ENCODE measurements at places on chromosomes 2 and 18.

DNA sequence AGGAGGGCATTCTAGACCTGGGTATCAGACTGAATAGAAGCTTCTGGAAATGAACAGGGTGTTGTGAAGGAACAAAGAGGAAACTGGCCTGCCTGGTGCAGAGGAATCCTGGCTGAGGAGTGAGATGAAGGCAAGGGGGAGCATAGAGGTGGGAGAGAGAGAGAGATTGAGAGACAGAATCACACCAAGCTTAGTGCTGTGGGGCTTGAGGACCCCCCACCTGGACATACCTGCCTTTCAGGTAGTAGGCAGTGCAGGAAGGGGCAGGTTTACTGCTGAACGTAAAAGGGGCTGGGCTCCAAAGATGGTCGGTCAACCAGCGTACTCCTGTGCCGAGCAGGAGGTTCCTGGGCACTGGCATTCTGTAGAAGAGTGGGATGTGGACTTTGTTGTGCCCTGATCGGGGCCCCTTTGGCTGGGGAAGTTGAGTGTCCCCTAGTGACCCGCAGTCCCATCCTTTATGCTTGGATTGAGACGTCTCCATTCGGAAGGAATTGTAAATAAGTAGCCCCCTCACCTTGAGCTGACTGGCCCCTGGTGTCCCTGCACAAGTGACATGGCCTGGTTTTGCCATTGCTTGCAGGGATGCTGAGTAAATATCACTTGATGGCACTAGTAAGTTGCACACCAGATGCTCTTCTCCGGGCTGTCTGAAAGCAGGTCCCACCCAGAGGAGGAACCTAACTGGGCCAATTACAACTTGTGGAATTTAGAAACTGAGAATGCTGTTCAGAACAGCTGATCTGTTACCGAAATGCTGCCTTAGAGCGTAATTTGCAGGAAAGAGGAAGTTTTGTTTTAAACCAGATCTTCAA is 1.4 kb downstream of the UBE2F start:
- DNase-seq, result peak; percentile 22

- no peak for DNase-seq
Observed at GRCh38 chr2:121359170-121359569, 74.2 kb upstream of the TFCP2L1 start.

DNA sequence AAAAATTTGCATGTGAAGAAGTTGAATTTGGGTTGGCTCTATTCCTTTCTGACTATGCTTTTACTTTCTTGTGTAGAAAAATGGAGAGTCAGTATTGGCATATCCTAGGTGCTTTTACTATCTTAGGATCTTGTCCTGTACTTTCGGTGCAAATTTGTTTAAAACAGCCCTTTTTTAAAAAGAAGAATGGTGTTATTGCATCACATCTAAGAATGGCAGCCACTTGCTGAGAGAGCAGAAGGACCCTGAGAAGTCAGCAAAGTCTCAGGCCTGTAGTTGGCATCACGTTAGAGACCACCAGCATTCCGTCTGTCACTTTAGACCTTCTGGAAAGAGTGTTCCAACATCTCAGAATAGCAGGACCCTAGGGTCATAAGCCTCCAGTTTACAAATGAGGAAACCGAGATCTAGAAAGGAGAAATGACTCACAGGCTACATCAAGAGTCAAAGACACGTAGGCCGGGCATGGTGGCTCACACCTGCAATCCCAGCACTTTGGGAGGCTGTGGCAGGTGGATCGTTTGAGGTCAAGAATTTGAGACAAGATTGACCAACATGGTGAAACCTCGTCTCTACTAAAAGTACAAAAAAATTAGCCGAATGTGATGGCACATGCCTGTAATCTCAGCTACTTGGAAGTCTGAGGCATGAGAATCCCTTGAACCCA is 42.5 kb downstream of the SPATS2L start:
- DNase-seq, result no peak

- no peak for DNase-seq
Observed at GRCh38 chr2:241123816-241124536, 21.9 kb upstream of the MTERF4 start.

- no peak for DNase-seq
Observed at GRCh38 chr2:4507661-4508060, 804.3 kb downstream of the DCDC2C start.

GRCh38 chr2:3751806-3752205 is 48.4 kb downstream of the DCDC2C start:
- DNase-seq, result no peak

DNA sequence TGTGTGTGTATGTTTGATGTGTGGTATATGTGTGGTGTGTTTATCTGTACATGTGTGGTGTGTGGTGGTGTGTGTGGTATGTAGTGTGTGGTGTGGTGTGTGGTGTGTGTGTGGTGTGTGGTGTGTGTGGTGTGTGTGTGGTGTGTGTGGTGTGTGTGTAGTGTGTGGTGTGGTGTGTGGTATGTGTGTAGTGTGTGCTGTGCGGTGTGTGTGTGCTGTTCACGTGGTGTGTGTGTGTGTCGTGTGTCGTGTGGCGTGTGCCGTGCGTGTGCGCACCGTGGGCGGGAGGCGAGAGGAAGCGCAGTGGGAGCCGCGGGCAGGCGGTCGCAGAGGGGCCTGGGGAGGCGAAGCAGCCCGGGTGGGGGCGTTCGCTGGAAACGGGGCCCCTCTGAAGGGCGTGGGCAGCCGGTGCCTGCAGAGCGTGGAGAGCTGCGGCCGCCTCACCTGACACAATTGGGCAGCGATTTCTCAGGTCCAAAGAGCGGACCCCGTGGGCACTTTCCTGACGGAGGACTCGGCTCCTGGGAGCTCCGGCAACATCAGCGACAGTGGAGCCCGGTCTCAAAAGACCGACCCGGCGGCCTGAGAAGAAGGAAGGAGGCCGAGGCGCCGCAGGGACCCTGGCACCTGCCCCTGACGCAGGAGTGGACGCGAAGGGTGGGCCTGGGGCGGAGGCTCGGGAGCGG is 741.1 kb upstream of the SALL3 start:
- DNase-seq, result no peak

GRCh38 chr2:239561446-239562001 is 160.7 kb upstream of the HDAC4 start:
- no peak for DNase-seq

DNA sequence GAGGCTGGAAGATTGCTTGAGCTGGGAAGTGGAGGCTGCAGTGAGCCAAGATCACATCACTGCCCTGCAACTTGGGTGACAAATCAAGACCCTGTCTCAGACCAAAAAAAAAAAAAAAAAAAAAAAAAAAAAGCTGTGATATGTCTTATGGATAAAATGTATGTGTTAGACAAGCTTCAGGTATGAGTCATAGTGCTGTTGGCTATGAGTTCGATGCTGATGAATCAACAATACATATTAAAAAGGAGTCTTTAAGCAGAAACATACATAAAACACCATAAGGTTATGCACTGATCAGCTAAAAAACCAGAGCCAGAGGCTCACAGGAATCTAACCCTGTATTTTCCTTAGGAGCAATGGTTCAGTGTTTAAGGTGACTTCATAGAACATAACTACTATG is 332.3 kb downstream of the NCKAP5 start:
- DNase-seq, result no peak

GRCh38 chr2:66170744-66171330 is 264.1 kb upstream of the MEIS1 start:
- DNase-seq, result no peak

GRCh38 chr18:58338961-58339592 is 289.8 kb downstream of the ALPK2 start:
- no peak for DNase-seq

- DNase-seq, result no peak
Observed at GRCh38 chr18:58101291-58101794, 57.3 kb downstream of the NEDD4L start.

GRCh38 chr2:88764850-88765153 is 73.3 kb downstream of the RPIA start:
- no peak for DNase-seq

DNA sequence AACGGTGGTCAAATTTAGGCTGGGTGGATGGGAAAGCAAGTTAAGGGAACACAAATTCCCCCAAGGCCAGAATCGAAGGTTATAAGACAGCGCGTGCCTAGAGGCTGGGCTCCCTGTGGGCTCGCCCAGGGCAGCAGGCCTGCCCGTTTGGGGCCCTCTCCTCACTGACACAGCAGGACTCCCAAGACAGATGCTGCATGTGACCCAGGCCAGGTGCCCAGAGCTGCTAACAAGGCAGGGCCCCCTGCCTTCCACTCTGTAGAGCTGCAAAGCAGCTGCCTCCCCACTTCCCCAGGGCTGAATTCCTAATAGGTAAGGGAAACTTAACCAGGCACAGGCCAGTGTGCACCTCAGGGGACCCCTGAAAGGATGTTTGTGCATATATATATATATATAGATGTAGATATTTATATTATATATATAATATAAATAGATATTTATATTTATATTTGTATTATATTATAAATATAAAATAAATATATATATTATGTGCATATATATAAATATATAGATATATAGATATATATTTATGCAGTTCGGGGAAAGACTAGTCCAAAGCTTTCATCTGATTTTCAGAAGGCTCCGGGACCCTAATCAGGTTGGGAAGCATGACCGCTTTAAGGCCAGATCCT is 43.7 kb downstream of the TMEM37 start:
- no peak for DNase-seq

GRCh38 chr2:200095436-200095835 is 140.1 kb downstream of the MAIP1 start:
- DNase-seq, result no peak

DNA sequence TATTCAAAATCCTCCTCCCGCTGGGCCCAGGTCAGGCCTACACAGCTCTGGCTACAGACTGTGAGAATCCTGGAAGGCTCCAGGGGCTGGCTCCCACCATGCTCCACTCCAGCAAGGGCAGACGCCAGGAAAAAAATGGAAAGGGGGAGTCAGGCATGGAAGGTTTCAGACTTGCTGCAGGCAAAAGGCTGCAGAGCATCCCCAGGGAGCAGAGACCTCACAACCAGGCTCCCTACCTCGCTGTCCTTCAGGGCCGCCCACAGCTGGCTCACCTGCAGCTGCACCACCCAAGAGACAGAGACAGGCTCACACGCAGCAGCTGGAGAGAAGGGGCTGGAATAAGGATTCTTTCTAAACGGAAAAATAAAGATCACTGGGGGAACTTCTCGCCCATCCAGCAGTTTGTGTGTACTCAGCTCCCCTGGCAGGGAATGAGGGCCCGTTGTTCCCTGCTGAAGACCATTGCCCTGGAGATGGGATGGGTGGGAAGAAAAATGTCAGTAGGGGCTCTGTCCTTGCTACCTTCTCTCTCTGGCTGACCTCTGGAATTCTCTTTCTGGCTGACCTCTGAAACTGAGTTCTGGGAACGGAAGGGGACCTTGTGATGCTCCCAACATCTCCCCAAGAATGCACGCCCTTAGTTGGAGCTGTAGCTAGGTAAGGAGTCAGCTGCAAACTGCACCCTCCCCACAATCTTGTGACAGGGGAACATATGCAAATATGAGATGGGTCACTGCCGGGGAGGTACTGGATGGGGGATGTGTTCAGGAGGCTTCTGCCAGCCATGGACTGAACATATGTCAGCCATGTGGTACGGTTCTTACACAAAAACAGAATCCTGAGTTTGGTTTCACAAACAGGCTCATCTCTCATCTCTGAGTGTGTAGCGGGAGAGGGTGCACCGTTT is 34.5 kb downstream of the BCL2 start:
- no peak for DNase-seq

- DNase-seq, result no peak
Observed at GRCh38 chr2:3460156-3460555, 59.2 kb downstream of the ADI1 start.

DNA sequence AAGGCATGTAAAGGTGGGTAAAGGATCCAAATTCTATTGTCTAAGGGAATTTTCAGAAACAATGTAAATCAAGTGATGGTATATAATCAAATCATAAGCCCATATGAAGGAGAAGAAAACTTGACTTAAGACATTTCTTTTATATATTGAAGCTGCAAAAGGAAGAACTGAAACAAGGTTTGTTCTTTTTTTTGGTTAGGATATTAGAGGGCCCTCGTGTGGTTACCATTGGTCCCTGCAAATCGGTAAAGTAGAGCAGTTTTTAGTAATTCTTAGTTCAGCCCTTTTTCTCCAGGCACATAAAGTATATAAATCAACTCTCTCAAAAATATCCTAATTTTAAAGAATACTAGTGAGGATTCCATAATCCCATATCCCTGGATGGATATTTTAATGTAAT is 105.6 kb upstream of the STK17B start:
- no peak for DNase-seq

DNA sequence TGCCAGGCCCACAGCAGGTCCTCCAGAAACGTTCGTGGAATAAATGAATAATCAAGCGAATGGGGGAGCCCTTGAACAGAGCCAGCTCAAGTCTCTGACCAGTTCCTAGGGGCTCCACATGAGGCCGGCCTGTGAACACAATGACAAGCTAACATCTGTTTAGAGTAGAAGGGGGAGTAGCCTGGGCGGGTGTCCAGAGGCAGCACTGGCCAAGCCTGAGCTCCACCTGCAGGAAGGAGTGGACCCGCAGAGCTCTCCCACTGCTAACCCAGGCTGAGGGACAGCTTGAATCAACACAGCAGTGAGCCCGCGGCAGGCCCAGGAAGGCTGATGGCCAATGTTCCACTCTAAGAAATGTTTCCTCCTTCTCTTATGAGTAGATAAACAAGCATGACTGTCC is 234.8 kb upstream of the RAB6C start:
- DNase-seq, result no peak

- no peak for DNase-seq
Observed at GRCh38 chr2:54803783-54804751, 80.6 kb downstream of the EML6 start.
